ENCODE measurements at places on chromosomes 4 and X.

GRCh38 chr4:147709999-147710398 is 21.9 kb upstream of the ARHGAP10 start:
- DNase-seq: no peak

DNA sequence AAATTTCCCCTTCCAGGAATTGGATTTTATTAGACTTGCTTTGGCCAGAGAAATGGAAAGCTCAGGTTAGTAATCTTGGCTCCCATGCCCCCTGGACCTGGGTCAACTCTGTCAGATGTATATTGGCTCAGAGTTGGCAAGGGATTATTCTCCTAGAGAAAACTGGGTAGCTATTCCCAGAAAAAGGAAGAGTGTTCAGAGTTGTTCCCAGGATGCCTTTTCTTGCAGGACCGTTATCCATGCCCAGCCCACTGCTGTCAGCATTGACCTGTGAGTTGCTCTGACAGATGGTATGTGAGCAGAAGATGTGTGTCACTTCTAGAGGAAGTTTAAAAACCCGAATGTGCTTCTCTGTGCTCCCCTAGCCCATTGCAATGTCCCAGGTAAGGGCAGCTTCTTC is 509.9 kb upstream of the ZFP42 start:
- no peak for DNase-seq

DNA sequence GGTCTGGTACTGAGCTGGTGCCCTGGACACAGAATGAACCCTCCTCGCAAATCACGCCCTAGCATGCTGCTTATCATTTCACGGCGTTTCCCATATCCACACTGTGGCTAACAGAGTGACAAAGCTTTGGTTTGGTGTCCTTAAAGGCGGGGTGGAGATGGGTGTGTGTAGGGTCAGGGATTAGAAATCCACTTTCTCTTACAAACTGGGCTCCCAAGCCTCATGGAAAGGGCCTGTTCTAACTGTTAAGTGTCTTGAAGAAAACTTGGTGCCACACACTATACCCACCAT is 735 bp upstream of the CHRDL1 start:
- DNase-seq: no peak

GRCh38 chr4:87390551-87390890 is 467 bp downstream of the HSD17B11 start:
- DNase-seq: no peak

DNA sequence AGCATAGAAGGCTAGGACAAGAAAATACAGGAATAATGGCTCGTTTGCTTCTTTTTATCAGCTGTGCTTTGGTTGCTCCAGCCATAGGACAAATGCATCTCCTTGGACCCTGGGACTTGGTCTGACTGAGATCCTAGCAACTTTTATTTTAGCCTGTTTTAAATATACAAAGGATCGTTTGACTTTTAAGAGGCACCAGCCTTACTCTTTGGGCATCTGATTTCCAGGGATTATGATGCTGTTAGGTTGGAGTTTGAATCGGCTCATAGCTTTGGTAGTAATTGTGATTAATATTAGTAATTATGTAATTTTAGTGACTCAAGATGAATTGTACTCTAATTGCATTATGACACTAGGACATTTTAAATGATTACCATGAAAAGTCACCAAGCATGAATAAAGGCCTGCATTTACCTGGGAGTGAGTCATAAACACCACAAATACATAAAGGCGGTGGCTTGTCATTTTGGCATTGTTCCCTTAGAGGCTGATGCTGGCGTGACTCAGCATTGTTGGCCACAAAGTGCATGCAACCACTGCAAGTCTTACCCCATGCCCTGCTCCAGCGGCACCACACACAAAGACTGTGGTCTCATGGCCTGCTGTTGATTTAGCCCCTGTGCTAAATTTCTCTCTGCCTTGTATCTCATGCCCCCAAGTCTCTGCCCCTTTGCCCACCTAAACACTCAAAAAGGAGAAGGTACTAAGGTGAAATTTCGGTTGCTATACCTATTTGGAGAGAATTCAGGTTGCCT is 12.4 kb downstream of the GPAT3 start:
- DNase-seq: peak; percentile 85

- no peak for DNase-seq
These were observed 18.6 kb downstream of the ARHGAP6 start for GRCh38 chrX:11647138-11647537.

- DNase-seq: peak; percentile 16
These were observed 72.9 kb downstream of the CLNK start for GRCh38 chr4:10611673-10612072.

GRCh38 chr4:67333664-67334063 is 211.6 kb downstream of the CENPC start:
- no peak for DNase-seq

DNA sequence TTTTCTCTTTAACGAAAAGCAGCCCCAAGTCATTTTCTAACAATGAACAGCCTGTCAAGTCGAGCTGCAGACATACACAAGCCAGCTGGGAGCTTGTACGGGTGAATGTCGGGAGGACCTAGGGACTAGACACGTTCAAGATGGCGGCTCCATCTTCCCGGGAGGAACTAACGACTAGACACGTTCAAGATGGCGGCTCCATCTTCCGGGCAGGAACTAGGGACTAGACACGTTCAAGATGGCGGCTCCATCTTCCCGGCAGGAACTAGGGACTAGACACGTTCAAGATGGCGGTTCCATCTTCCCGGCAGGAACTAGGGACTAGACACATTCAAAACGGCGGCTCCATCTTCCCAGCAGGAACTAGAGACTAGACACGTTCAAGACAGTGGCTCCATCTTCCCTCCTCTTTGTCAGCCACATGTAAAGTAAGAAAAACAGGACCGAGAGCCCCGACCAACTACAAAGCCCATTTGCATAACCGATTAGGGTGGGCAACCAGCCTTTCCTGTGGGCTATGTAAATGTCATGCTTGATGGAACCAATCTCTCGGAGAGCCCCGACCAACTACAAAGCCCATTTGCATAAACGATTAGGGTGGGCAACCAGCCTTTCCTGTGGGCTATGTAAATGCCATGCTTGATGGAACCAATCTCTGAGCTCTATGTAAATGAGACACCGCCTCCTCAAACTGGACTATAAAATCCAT is 175.5 kb downstream of the DHRSX start:
- peak; percentile 68 for DNase-seq

DNA sequence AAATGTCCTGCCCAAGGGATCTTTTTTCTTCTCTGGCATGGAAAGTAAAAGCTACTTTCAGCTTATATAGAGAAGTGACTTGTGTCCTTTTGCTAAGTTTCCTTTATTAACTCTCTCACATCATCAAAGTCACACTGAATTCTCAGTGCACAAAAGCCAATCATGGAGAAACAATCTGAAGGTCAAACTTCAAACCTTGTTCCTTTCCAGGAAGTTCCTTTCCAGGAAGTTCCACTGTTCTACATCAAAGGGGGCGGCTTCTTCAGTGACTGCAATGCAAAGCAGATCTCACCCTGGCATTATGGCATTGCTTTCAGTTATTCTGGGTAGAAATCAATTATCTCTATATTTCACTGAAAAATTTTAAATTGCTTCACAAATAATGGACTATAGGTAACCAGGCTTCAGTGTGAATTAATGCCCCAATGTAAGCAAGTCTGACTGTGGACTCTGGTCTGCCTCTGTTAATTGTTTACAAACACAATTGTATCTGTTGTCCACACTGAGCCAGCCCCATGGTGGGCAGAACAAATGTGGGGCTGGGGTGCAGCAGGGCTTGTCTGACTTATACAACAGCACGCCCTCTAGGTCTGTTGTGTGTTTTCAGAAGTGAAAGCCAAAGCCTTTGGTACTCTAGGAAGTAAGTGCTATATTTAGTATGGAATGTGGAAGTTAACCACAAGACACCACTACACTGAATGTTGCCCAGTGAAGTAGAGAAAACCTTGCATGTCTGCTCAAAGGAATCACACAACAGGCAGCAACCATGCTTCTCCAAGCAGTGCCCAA is 98.8 kb downstream of the CDS1 start:
- DNase-seq: peak; percentile 59

- DNase-seq: no peak
These were observed 793 bp downstream of the TSPAN7 start for GRCh38 chrX:38561951-38562719.

DNA sequence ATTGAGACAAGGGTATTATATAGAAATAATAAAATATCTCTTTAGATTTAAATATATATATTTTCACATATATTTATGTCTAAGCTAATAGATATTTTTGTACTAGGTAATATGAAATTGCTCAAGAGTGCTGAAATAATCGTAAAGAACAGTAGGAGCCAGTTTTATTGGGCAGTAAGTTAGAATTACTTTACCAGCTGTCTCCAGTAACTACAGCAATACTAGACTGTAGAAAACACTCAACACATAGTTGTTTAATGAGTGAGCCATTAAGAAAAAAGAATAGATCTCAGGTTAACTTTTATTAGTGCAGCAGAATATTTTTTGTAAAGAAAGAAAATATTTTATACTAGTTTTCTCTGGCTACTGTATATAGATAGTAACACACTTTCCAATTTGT is 715.2 kb downstream of the TRIML1 start:
- DNase-seq: peak; percentile 3

- DNase-seq: no peak
These were observed 650.8 kb downstream of the PCDH7 start for GRCh38 chr4:31370866-31371465.

DNA sequence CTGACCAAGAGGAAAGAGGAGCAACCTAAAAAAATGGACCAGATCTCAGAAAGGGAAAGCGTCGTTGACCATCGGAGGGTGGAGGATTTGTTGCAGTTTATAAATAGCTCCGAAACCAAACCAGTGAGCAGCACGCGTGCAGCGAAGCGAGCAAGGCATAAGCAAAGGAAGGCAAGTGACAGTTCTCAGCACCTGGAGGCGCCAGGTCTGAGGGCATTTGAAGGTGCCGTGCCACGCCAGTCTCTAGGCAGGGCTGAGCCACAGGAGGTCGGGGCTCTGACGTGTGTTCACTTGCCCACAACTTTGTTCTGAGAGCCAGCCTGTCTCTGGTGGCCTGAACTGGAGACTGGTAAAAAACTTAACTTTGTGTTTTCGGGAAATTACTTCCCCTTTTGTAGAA is 59.7 kb downstream of the TNIP2 start:
- DNase-seq: no peak

DNA sequence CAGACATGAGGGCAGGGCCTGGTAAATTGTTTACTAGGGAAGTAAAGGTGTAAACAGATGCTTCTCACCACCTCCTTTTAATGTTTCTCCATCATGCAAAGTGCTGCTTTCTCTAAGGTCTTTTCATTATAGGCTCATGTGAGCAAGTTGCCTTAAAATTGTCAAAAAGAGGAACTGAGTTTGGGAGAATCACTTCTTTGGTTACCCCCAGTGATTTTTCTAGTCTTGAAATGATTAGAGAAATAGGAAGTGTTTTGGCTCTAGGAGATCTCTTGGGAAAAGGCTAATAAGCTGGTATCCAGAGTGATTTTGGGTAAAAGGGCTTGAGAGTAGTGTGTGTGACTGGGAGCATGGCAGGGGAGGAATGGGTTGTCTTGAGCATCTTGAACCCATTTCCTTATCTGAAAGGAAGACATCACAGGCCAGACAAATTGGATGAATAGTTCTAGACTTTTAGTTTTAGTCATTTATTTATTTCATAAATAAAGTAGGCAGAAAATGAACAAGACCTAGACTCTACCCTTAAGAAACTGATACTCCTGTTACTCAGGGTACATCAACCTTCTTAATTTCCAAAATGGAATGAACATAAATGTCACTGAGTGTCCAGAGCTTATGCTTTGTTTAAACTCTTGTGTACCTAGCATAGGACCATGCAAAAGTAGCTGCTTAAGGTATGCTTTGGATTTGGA is 14.2 kb downstream of the GRPR start:
- no peak for DNase-seq

DNA sequence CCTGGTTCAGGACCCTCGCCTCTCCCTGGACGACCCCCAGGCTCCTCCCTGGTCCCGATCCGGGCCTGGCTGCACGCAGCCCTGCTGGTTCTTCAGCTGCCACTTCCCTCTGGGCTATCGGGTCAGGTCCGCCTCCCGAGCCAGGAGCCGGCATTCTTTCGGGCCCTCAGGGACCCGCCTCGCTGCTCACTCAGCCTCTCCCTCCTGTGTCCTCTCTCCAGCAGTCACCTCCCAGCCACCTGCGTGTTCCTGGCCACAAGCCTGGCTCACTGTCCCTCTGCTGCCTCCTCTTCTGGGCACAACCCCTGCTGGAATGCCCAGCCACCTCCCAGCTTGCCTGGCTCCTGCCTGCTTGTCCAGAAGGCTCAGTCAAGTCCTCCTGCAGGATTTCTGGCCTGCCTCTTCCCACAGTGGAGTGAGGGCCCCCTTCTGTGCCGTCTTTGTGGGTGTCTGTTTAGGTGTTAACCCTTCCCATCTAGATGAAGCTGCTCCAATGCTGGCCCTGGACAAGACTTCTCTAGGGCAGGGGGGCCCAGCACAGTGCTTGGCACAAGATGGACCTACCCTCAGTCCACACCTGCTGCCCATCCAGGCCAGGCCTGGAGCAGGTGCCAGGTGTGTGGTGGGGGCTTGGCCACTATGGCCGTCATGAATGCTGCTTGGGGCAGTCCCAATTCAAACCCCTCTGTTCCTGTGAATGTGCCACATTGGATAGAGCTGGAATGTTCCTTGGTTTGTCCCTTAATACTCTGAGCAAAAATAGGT is 2.2 kb downstream of the WFS1 start:
- no peak for DNase-seq

GRCh38 chr4:84901740-84902281 is 64.7 kb downstream of the WDFY3 start:
- no peak for DNase-seq

GRCh38 chr4:88041626-88042025 is 34.2 kb downstream of the PKD2 start:
- DNase-seq: no peak

DNA sequence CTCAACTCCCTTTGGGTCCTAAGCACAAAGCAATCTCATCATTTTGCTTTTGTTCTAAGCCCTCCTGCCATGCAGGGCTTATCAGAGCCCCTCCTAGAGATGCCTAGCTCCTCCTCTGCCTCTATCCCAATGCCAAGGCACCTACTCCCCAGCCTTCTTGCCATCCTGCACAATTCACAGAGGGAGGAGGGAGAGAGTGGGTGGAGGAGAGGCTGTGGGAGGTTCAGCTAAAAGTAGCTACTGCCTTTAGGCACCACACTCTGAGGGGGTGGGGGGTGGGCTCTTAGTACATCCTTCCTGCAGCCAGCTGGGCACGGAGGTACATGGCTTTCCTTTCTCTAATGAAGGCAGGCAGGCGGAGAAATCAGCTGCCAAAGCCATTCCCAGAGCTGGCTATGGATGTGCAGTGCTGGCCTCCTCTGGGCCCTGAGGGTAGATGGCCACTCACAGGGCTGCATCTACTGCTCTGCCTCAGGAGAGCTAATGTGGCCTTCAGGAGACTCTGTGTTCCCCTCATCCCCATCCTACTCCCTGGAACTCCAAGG is 40.1 kb downstream of the ARHGEF9 start:
- DNase-seq: no peak

GRCh38 chr4:86302251-86302650 is 57.6 kb downstream of the MAPK10 start:
- no peak for DNase-seq
